HEK293T (cell line): ENCODE measurements at places on chromosomes 12 and 14.

- DNase-seq, result no peak
Observed at GRCh38 chr12:91224401-91224800, 41.8 kb upstream of the DCN start.

DNA sequence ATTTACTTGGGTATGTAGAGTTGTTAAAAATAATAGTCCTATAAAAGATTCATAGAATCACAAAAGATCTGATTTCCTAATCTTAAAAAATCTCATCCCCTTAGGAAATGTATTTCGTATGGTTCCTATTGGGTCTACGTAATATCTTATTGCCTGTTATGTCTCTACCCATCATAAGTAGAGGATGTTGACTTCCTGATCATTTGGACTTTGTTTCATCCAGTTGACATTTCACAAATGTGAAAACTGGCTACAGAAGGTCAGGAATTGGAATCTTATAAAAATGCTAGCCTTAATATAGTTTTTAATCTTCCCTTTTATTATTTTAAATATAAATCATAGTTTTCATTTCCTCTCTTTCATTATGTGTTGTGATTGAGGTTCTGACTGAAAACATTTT, 45.2 kb downstream of the TDP1 start:
- no peak for DNase-seq

DNA sequence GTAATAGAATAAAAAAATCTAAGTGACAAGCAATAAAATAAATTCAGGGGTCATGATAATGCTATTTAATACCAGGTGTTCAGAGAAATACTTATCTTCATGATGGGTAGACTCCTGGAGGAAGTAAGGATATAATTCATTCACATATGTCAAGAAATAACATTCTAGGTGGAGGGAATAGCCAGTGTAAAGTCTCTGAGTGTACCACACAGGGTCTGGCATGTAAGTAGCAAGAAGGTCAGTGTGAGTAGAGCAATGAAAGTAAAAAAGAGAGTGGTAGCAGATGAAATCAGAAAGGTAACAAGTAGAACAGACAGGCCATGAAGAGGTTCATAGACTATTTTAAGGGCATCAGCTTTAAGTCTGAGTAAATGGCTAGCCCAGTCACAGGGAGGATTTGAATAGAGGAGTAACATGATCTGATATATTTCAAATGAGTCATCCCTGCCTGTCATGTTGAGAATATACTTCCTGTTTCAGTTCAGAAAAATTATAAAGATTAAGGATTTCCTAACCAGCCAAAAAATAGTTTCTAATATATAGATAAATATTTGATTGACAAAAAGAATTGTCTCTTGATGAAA, 519.9 kb downstream of the C12orf50 start:
- no peak for DNase-seq

DNA sequence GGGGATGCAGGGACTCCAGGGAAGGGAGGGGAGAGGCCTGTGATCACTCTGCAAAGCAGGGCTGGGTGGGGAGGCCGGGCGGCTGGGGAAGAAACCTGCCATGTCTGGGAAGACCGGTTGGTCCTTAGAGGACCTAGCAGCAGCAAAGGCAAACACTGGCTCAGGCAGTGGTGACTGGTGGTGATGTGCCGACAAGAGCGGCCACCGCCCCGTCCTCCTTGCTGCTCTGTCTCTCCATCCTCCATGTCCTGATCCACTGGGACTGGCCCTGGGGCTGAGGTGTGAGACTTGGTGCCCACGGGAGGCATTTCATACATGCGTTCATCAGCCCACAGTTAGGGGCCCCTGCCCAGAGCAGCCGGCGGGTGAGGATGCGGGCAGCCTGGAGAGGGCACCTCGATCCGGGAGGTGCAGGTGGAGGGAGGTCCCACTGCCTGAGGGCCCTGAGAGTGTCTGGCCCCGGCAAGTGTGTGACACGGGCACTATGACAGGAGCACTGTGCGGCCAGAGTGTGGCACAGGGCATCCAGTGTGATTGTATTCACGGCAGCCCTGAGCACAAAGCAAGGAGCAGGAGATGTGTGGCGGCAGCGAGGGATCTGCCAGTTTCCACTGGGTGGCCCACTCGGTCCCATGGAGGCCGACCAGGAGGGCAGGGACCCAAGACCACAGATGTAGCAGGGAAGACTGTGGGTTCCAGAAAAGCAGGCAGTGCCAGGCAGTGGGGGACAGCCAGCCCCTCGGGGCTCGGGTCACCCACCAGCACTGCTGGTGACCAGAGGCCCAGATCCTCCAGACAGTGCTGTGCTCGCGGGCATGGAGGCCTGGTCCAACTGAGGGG, 13.9 kb downstream of the ANKRD9 start:
- no peak for DNase-seq

GRCh38 chr12:38392554-38393144, 76.1 kb downstream of the ALG10B start:
- DNase-seq, result no peak

DNA sequence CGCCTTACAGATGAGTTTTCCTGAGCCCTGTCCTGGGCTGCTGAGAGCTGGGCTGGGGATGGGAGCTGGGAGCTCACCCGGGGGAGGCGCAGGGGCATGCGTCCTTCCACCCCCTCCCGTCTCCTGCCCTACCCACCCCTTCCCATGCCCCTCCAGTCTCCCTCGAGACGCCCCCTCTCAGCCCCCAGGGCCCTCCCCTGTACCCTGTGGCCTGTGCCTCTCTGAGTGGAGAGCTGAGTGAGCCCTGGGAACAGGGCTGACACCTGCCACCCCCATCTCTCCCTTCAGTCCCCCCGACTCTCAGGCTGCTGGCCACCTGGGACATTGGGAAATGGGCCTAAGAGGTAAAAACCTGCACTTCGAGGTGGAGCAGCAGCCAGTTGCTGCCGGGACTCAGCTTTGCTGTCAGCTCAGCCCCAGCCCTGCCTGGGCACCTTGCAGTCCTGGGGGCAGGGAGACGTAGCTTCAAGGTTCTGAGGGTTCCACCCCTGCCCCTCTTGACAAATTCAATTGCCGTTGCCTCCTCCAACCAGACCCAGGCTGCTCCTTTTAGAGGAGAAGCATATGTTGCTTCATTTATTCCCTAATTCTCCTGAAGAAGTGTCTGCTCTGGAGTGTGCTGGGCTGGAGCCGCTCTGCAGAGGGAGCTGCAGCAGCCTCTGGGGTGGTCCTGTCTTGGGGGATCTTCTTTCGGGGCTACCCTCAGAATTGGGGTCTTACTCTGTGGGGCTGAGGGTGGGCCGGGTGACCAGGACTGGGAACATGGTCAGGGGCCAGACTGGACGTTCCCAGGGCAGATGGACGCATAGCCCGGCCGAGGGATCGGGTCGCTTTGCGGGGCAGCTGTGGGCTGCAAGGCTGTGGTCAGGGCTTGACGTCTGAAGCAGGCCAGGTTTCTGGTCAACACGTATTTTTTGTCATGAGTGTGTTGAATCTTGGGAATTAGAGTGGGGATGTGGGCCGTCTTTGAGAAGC, 141.4 kb downstream of the ADGRD1 start:
- no peak for DNase-seq

DNA sequence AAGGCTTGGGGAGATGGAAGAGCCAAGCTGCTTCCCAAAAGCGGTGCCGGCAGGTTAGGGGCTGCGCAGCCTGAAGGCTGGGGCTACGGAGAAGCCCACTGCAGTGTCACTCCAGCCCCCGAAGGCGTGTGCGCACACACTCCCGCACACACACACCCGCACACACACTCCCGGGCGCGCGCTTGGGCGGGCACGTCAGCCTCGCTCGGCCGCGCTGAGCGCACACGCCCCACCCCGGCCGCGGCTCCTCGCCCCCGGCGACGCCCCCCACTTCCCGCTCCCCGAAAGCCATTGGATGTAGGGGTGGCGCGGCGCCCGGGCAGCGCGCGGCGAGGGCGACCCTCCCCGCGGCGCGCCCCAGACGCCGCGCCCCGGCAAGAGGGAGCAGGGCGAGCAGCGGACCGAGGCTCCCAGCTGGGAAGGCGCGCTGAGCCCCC, at the start of gene KCNK10:
Gene KCNK10 (minus strand): TSS at position 184 of the 437 bp plus-strand sequence. CDS start 471 bp downstream, outside the sequence.
- no peak for DNase-seq

DNA sequence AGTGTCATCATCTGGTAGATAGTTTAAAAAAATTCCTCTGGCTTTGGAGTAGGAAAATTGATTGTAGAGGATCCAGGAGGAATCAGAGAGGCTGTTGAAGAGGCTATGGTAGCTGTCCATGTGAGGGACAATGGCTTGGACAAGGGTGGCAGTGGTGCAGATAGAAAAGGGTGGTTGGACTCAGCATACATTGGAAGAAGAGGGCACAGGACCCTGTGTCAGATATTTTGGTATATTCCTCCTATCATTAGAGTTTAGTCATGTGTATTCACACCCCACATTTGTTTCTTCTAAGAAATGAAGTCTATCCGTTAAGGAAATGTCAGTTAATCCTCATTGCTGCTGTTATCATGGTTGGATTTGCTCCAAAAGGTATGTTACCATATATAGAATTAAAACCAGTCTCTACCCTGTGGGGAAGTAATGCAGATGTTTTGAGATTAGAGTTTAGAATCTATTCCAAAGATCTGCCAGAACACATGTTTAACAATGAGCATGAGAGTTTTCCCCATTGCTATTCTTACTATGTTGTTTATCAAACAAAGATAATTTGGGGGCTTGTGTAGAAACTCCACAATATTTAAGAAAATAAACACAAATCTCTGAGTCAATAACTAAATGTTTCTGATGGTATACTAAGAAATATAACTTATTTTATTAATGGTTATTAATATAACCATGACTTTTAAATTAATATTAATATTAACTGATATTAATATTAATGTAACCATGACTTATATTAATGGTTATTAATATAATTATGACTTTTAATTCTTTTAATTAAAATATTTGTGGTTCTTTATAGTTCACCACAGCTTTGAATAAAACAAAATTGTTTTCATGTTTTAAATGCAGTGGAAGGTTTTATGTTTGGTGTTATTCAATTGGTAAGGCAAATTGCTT, 80.9 kb downstream of the CRADD start:
- DNase-seq, result no peak

DNA sequence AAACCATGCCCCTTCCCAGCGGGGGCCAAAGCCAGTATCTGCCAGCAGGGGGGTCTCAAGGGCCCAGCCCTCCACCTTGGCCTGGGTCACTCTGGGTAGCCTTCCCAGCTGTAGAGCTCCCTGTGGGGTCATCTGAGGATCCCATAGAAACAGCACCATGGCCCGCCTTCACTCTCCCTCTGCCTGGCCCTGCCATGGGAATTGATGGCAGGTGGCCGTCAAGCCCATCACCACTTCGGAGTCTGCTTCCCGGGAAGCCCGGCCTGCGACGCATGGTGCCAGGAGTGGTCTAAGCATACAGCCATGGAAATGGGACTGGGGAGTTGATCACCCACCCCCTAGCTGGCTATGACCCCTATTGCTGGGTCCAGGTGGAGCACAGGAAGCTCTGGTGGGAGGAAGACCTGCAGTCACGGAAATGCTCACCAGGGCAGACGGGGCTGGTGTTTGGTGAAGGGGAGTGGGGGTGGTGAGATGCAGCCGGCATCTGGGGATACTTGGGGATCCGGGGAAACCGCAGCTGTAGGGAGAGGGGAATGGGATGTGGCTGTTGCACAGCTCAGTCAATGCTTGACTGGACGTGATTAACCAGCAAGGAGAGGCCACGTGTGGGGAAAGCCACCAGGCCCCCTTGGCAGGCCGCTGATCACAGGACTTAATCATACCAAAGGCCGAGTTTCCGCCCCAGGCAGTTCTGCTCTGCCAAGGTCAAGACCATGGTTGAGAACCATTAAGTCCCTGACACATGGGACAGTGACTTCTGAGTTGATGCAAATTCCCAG, 52.2 kb upstream of the DIO3 start:
- DNase-seq, result no peak

GRCh38 chr12:77214136-77214535, 148.8 kb upstream of the E2F7 start:
- no peak for DNase-seq

DNA sequence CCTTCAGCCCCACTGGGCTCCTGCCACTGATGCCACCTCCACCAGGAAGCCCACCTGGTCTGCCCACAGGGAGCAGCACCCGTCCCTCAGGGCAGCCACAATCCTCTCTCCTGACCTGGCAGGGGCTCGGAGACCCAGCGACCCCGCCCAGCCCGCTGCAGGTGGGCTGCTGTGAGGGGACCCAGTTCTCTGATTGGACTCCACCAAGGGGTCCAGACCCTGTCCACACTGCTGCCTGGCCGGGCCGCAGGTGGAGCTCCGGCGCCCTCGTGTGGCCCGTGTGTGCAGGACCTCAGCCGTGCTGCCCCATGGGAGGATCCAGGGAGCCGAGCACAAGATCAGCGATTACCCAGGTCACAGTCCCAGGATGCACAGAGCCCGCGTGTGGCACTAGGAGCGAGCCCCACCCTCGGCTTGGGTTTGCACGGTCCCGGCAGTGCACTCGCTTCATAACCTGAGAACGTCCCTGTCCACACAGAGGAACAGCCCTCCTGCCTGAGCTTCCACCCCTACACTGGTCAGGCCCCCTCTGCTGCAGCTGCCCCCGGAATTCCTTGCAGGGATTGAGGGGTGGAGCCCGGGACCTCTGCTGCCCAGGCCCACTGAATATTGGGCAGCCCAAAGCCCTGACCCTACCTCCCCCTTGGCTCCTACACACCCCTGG, 35.4 kb upstream of the TMEM179 start:
- DNase-seq, result peak; percentile 90

DNA sequence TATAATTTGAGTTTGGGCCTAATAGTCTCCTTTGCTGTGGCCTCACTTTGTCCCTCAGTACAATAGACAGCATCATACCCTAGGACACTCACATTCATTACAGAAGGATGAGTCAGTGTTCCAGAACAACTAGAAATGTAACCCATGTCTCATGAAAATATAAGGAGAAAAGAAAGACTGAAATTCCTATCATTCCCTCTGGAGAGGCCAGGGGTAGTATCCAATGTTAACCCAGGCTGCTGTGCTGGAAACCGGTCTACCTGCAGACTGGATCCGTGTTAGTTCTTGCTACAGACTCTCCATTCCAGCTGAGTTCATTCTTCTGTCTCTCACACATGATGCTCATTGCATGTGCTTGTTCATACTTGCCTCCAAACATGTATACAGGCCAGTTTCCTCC, 75.8 kb upstream of the HOXC13 start:
- DNase-seq, result no peak

- no peak for DNase-seq
Observed at GRCh38 chr12:64284256-64284655, 62.2 kb upstream of the KICS2 start.

DNA sequence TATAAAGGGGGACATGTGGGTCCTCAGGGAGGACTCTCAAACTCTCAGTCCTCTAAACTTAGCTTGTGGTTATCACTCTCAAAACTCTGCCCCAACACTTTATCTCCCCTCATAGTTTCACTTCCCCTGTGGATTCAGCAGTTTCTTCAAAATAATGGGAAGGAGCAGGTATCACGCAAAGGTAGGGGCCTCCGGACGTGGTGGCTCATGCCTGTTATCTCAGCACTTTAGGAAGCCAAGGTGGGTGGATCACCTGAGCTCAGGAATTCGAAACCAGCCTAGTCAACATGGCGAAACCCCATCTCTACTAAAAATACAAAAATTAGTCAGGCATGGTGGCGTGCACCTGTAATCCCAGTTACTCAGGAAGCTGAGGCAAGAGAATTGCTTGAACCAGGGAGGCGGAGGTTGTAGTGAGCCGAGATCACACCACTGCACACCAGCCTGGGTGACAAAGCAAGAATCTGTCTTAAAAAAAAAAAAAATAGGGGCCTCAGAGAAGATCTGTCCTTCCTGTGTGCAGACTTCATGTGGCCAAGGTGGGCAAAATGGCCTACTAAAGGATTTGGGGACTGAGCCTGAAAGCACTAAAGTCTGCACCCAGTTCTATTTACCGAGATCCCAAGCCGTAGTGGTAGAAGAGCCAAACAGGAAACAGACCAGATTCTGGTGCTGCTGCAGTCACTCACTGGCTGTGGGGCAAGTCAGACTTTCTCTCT, 6.4 kb downstream of the ITGB7 start:
- DNase-seq, result no peak
